ENCODE measurements at places on chromosomes 4 and X. TPM values are rescaled to one million over a fixed set of nuclear protein-coding genes. Genes with fewer than 3 reads are reported as not detected.

GLOD5 gene
- total RNA-seq, result not detected

KDM6A gene
- 26.9 TPM for total RNA-seq

HUWE1 gene
- total RNA-seq, result 169 TPM

GRCh38 chrX:133415276-133416105 is at the start of gene GPC4:
GPC4 (minus strand) TSS chrX:133415489; CDS start chrX:133414965, 524 bp downstream.
- no peak for DNase-seq
- H3K4me1 ChIP-seq, result no peaks in the 10 kb centered on the region
- H3K27me3 ChIP-seq, result no peaks in the 10 kb centered on the region
- peak within 1 kb of the TSS; percentile 87 for H3K4me3 ChIP-seq
- H3K27ac ChIP-seq, result peak within 1 kb of the TSS; percentile 72

- H3K4me3 ChIP-seq, result no peak overlapping the region
- peaks cover 73% of the 10 kb centered on the region for H3K36me3 ChIP-seq
- no peaks in the 10 kb centered on the region for H3K27me3 ChIP-seq
- no peak for DNase-seq
These were observed 41.3 kb downstream of the TRAPPC11 start for GRCh38 chr4:183700407-183700806.

EXOC1L gene
- total RNA-seq, result not detected

- no peak overlapping the region for H3K4me3 ChIP-seq
- no peak overlapping the region for H3K27ac ChIP-seq
- DNase-seq, result no peak
- no peaks in the 10 kb centered on the region for H3K4me1 ChIP-seq
- no peaks in the 10 kb centered on the region for H3K36me3 ChIP-seq
- H3K27me3 ChIP-seq, result no peaks in the 10 kb centered on the region
These were observed 33.6 kb upstream of the JAKMIP1 start for GRCh38 chr4:6233929-6234328.

- H3K4me1 ChIP-seq, result no peaks in the 10 kb centered on the region
- peak overlapping the region; percentile 66 for H3K27ac ChIP-seq
- DNase-seq, result no peak
- no peaks in the 10 kb centered on the region for H3K27me3 ChIP-seq
- no peaks in the 10 kb centered on the region for H3K36me3 ChIP-seq
These were observed 849 bp downstream of the MID1 start for GRCh38 chrX:10619425-10620046.

MMAA gene
- 3.8 TPM for total RNA-seq

GRCh38 chrX:26783512-26784225 is 567.7 kb downstream of the MAGEB5 start:
- H3K36me3 ChIP-seq, result no peaks in the 10 kb centered on the region
- H3K4me1 ChIP-seq, result no peaks in the 10 kb centered on the region
- no peak overlapping the region for H3K27ac ChIP-seq
- H3K27me3 ChIP-seq, result no peaks in the 10 kb centered on the region
- peak; percentile 2 for DNase-seq

TRPC5OS gene
- not detected for total RNA-seq

DNA sequence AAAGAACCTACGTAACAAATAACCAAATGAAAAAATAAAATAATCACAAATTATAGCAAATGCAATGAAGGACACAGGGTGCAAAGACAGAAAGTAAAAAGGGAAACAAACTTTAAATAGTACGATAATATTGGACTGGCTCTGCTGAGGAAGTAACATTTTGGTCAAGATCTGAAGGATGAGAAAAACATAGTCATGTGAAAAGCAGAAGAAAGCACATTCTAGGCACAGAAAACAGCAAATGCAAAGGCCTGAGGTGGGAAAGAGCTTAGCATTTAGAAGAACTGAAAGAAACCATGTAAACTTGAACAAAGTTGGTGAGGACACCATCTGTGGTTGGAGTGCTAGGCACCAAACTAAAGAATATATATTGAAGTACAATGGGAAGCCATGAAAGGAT is 111.2 kb downstream of the PPP3CA start:
- no peak for DNase-seq
- no peaks in the 10 kb centered on the region for H3K27me3 ChIP-seq
- H3K36me3 ChIP-seq, result no peaks in the 10 kb centered on the region
- no peak overlapping the region for H3K4me3 ChIP-seq

DNA sequence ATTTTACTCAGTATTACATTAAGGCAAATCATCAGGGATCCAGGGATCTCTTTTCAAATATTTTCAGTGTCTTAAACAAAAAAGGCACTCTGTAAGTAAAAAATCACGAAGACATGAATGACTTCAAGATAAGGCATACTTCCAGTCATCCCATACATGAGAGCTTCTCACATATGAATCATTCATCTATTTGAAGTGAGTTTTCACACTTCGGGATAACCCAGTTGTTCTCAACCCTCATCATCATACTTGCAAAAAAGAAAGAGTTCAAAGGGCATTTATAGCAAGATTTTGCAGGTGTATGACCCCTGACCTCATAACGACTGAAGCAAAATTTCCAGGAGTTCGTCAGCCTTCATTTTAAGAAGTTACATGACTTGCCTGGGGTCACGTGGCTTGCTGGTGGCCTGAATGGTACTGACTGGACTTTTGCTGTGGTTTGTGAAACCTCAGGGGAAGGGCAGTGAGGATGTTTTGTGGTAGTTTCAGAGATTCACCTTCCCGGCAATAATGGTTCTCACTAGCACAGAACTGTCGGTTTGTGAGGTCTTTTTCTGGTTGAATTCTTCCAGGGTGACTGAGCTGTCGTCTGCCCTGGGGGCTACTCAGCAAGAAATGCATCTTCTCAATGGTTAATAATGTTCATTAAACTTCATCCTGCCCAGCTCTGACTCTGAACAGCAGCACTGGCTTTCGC is 115.8 kb upstream of the SHISA3 start:
- H3K27me3 ChIP-seq, result no peaks in the 10 kb centered on the region
- no peak overlapping the region for H3K4me3 ChIP-seq
- no peaks in the 10 kb centered on the region for H3K4me1 ChIP-seq
- no peak for DNase-seq
- no peak overlapping the region for H3K27ac ChIP-seq

DNA sequence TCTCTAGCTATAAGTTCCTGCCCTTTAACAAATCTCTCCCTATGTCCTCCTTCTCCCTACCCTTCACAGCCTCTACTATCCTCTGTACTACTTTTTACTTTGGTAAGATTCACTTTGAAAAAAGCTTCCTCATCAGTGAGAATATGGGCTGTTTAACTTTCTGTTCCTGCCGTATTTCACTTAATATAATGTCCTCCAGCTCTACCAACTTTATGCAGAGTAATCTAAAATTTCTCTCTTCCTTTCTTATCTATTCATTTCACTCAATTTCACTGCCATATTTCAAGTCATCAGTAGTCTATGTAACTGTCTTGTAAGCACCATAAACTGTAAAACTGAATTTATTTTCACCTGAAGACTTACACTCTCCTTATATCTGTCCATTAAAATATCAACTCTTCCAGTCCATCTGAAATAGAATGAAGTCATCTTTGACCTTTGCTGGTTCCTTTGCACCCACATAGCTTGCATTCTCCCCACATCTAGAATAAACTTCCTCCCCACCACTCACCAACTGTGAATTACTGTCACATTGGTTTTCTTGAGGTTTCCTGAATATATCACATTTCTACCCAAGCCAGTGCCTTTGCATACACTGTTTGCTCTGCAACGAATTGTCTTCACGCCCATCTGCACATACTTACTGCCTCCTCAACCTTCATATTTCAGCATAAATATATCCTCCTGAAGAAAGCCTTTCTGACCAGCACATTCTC is 54.6 kb downstream of the ARAP2 start:
- no peak for DNase-seq
- no peak overlapping the region for H3K4me3 ChIP-seq
- H3K27me3 ChIP-seq, result no peaks in the 10 kb centered on the region

CXCL13 gene
- not detected for total RNA-seq

DNA sequence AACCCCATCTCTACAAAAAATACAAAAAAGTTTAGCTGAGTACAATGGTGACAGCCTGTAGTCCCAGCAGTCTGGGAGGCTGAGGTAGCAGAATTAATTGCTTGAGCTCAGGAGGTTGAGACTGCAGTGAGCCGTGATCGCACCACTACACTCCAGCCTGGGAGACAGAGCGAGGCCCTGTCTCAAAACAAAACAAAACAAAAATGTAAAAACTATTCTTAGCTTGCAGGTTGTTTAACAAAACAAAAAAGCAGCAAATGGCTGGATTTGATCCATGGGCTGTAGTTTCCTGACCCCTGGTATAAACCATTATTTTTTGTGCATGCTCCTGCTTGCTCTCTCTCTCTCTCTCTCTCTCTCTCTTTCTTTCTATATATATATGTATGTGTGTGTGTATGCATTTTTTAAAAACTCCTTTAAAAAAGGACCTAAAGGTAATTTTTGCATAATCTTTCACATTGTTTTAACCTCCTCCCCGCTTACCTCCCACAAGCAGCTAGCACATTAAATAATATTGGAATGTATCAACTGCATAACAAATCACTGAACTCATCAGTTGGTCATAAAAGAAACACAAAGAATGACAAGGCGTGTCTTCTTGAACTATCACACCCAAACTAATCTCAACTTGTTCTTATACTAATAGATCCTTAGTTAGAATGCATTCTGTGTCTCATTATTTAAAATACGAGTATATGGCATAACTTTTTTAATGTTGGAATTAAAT is 4.8 kb downstream of the AREG start:
- H3K4me3 ChIP-seq, result no peak overlapping the region
- H3K36me3 ChIP-seq, result no peaks in the 10 kb centered on the region
- H3K27ac ChIP-seq, result no peak overlapping the region
- DNase-seq, result no peak

- no peak overlapping the region for H3K4me3 ChIP-seq
- peaks cover 5% of the 10 kb centered on the region for H3K4me1 ChIP-seq
- DNase-seq, result no peak
- no peaks in the 10 kb centered on the region for H3K27me3 ChIP-seq
- no peak overlapping the region for H3K27ac ChIP-seq
These were observed 98.3 kb downstream of the DCLK2 start for GRCh38 chr4:150176547-150176946.

GRCh38 chr4:61094854-61095598 is 105.1 kb upstream of the ADGRL3 start:
- no peaks in the 10 kb centered on the region for H3K36me3 ChIP-seq
- no peaks in the 10 kb centered on the region for H3K4me1 ChIP-seq
- no peak overlapping the region for H3K27ac ChIP-seq

- no peaks in the 10 kb centered on the region for H3K27me3 ChIP-seq
- no peak for DNase-seq
- no peak overlapping the region for H3K27ac ChIP-seq
- H3K4me3 ChIP-seq, result no peak overlapping the region
- no peaks in the 10 kb centered on the region for H3K36me3 ChIP-seq
- no peaks in the 10 kb centered on the region for H3K4me1 ChIP-seq
These were observed 8.4 kb downstream of the ZNF280C start for GRCh38 chrX:130260316-130260715.

- H3K27me3 ChIP-seq, result no peaks in the 10 kb centered on the region
- DNase-seq, result no peak
- H3K4me1 ChIP-seq, result no peaks in the 10 kb centered on the region
- no peaks in the 10 kb centered on the region for H3K36me3 ChIP-seq
- H3K27ac ChIP-seq, result no peak overlapping the region
These were observed 88.3 kb downstream of the SHROOM2 start for GRCh38 chrX:9874483-9874882.

GRCh38 chr4:830601-831482 is 4.9 kb upstream of the CPLX1 start:
- no peak overlapping the region for H3K4me3 ChIP-seq
- H3K27me3 ChIP-seq, result no peaks in the 10 kb centered on the region
- H3K4me1 ChIP-seq, result peaks cover 5% of the 10 kb centered on the region

SLAIN2 gene
- total RNA-seq, result 92.7 TPM

PHKA1 gene
- 12.5 TPM for total RNA-seq

- no peak overlapping the region for H3K27ac ChIP-seq
- no peaks in the 10 kb centered on the region for H3K36me3 ChIP-seq
- no peaks in the 10 kb centered on the region for H3K27me3 ChIP-seq
- DNase-seq, result no peak
- no peaks in the 10 kb centered on the region for H3K4me1 ChIP-seq
- no peak overlapping the region for H3K4me3 ChIP-seq
These were observed 140.9 kb downstream of the BCOR start for GRCh38 chrX:39956803-39957394.

GRCh38 chr4:153619811-153620210 is 64.3 kb upstream of the TLR2 start:
- H3K36me3 ChIP-seq, result peaks cover 14% of the 10 kb centered on the region
- no peaks in the 10 kb centered on the region for H3K27me3 ChIP-seq
- no peak overlapping the region for H3K4me3 ChIP-seq
- no peak for DNase-seq
- H3K4me1 ChIP-seq, result peaks cover 9% of the 10 kb centered on the region

DNA sequence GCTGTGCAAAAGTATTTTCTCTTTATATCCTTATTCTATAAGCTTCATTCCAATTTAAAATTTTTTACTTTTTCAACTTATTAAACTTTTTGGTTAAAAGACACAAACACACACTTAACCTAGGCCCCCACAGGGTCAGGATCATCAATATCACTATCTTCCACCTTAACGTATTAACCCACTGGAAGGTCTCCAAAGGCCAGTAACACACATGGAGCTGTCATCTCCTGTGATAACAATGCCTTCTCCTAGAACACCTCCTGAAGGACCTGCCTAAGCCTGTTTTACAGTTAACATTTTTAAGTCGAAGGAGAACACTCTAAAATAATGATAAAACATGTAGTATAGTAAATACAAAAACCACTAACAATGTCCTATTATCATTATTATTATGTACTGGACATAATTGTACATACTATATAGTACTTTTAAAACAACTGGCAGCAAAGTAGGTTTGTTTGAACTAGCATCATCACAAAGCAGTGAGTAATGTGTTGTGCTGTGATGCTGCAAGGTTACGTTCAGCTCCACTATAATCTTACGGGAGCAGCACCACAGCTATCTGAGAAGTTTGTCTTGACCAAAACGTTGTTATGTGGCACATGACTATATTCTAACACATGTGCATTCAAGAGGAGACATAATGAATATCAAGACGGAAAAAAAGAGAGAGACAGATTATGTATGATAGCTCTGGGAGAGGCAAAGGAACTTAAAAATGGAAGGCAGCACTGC is 33.7 kb downstream of the DHX15 start:
- H3K27me3 ChIP-seq, result no peaks in the 10 kb centered on the region
- DNase-seq, result no peak
- H3K27ac ChIP-seq, result no peak overlapping the region

GRCh38 chr4:127131527-127131926 is 501.2 kb upstream of the INTU start:
- no peaks in the 10 kb centered on the region for H3K36me3 ChIP-seq
- H3K27ac ChIP-seq, result no peak overlapping the region
- no peaks in the 10 kb centered on the region for H3K27me3 ChIP-seq
- no peak overlapping the region for H3K4me3 ChIP-seq
- H3K4me1 ChIP-seq, result no peaks in the 10 kb centered on the region

SOX3 gene
- total RNA-seq, result not detected

- no peak for DNase-seq
- no peaks in the 10 kb centered on the region for H3K27me3 ChIP-seq
- no peaks in the 10 kb centered on the region for H3K4me1 ChIP-seq
These were observed 48.0 kb upstream of the SOD3 start for GRCh38 chr4:24747234-24747975.

All from thoracic aorta (tissue), 2 donors.